ENCODE measurements at places on chromosomes 2 and 18. TPM values are rescaled to one million over a fixed set of nuclear protein-coding genes. Genes with fewer than 3 reads are reported as not detected.

MARCO gene
- total RNA-seq, result not detected

KCNG3 gene
- total RNA-seq, result not detected

MOGAT1 gene
- total RNA-seq, result not detected

- no peak for DNase-seq
Observed at GRCh38 chr2:230913406-230914143, 11.5 kb downstream of the GPR55 start.

DNA sequence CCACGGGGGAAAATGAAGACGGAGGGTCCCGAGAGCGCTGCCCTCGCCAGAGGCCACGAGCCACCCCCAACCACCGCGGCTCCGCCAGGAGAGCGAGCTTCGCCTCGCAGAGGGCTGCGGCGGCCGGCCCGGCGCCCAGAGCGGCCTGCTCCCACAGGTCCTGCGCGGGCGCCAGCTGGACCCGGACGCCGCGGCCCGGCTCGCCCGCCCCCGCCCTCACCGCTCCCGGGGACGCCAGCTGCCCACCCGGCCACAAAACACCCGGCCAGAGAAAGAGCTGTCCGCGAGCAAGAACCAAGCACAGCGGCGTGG is 709 bp downstream of the PTPN2 start:
- DNase-seq, result no peak

DNA sequence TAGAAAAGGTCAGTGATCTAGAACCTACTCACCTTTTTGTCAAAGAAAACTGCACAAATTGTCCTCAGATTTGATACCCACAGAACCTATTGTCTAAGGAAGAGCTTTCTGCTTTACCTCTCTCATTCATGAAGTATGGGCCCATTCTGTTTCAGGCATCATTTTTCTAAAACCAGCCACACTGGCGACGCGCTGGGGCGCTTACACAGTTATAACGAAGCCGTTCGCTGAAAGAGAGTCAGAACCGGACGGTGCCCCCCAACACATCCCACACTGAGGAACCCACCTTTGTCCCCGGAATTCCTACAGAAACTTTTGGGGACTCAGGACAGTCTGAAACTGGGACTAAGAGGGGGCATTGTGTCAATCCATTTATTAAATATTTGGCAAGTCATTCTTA is 206.3 kb upstream of the HAAO start:
- no peak for DNase-seq
